ENCODE measurements at places on chromosomes 2 and 18. TPM values are rescaled to one million over a fixed set of nuclear protein-coding genes. Genes with fewer than 3 reads are reported as not detected.

The ARMC9 gene
- total RNA-seq = 35.2 TPM

The SMYD1 gene
- total RNA-seq = not detected

The ITGB6 gene
- not detected for total RNA-seq

The RBKS gene
- 0.86 TPM for total RNA-seq

The AP1S3 gene
- total RNA-seq = 5.0 TPM

The SPATA3 gene
- not detected for total RNA-seq

The CNGA3 gene
- total RNA-seq = 0.84 TPM

The NPHP1 gene
- total RNA-seq = 8.5 TPM

The GLI2 gene
- total RNA-seq = 49.1 TPM

The SIX2 gene
- not detected for total RNA-seq

The SCN9A gene
- total RNA-seq = 0.86 TPM

The GPR45 gene
- 0.30 TPM for total RNA-seq

The PREB gene
- 56.3 TPM for total RNA-seq

The PAIP2B gene
- 7.4 TPM for total RNA-seq

The L3MBTL4 gene
- total RNA-seq = 0.65 TPM

The CLIP4 gene
- total RNA-seq = 14.5 TPM

The CRYGC gene
- total RNA-seq = not detected

The POMC gene
- 0.54 TPM for total RNA-seq

The GCA gene
- 11.3 TPM for total RNA-seq

The PDE1A gene
- 27.4 TPM for total RNA-seq

The UGT1A3 gene
- total RNA-seq = not detected

The SP3 gene
- total RNA-seq = 105 TPM

The WDR43 gene
- total RNA-seq = 70.6 TPM

The AMER3 gene
- total RNA-seq = 1.4 TPM

The FSHR gene
- total RNA-seq = not detected

The IAH1 gene
- total RNA-seq = 42.7 TPM

The ABCB11 gene
- total RNA-seq = 0.07 TPM

The ID2 gene
- total RNA-seq = 46.1 TPM

The LOXHD1 gene
- not detected for total RNA-seq

The BOLL gene
- not detected for total RNA-seq

The CAPG gene
- 24.3 TPM for total RNA-seq

The ABCG8 gene
- total RNA-seq = not detected

The TMEM200C gene
- 26.1 TPM for total RNA-seq

The FHOD3 gene
- total RNA-seq = 29.0 TPM

The ASB18 gene
- not detected for total RNA-seq

The TBR1 gene
- 0.09 TPM for total RNA-seq

The SAG gene
- not detected for total RNA-seq

The TANC1 gene
- 13.2 TPM for total RNA-seq

The ACKR3 gene
- total RNA-seq = 24.5 TPM

The CNRIP1 gene
- total RNA-seq = 37.3 TPM
